ENCODE measurements at places on chromosomes 7 and 10.

DNA sequence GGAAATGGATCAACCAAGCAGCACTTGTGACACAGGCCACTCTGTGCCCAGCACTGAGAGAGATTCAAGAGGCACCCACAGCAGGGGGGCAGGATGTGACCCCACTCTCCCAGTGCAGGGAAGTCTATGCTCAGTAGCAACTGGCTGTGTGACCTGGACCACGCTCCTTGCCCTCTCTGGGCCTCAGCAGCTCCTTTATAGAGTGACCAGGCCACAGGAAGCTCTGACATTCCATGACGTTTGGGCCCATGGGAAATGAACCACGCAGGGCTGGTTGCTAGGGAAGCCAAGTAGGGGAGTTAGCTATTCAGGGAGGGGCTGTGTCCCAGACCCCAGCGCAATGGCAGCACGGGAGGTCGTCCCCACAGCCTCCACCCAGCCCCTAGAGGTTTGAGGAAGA is 232.6 kb downstream of the USP6NL start:
- DNase-seq = no peak

DNA sequence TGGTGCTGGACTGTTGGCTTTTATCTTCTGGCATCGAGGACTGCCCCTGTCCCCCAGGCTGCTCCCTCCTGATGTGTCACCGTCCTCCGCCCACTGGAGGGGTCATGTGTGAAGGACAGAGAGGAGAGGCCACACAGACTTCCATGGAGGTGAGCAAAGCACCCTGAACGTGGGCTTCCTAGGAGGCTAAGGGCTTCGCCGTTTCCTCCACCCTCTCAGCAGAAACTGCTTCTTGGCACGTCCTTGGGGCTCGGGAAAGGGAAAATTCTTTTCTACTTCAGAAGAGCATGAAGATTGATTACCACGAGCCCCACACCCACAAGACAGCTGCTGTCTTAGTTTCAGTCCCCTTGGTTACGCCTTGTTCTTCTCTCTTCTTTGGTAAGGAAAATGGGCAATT is 218.2 kb downstream of the CCDC3 start:
- DNase-seq = no peak

- no peak for DNase-seq
Observed at GRCh38 chr10:28879875-28880682, 202.8 kb downstream of the BAMBI start.

DNA sequence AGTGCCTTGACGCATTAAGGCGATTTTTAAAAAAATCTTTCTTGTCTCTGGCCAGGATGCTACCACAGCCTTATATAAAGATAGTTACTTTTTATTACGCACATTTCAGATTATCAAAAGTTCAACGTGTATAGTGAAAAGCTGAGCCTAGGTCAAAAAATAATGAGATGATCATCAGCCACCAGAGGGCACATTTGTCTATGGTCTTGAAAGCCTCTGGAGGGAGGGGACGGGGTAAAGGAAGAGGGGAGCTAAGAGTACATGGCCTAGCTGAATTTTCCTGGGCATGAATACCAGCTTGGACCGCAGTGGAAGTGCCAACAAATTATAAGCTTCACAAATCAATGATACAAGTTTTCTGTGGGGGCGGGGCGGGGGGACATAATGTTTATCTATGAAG is 285.9 kb upstream of the SMIM30 start:
- DNase-seq = no peak

GRCh38 chr7:47217570-47218360 is 364.1 kb downstream of the TNS3 start:
- DNase-seq = no peak

GRCh38 chr7:28701731-28702130 is 256.4 kb downstream of the TRIL start:
- no peak for DNase-seq

DNA sequence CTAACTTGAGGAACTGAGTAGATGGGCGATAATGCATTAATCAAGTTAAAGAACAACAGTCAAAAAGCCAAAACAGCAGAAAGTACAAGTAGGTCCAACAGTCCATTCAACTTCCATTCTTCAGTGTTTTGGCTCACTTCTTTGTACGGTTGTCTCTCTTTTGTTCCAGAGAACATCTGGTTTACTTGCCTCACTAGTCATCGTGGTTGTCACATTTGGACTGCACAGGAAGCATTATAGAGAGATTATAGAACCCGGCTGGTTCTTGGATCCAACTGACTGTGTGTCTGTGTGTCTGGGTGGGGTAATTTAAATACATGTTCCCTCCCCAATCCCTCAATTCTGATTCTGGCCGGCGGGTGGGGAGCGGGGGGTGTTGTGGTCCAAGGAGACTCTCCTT is 1.8 kb upstream of the CEP41 start:
- no peak for DNase-seq

DNA sequence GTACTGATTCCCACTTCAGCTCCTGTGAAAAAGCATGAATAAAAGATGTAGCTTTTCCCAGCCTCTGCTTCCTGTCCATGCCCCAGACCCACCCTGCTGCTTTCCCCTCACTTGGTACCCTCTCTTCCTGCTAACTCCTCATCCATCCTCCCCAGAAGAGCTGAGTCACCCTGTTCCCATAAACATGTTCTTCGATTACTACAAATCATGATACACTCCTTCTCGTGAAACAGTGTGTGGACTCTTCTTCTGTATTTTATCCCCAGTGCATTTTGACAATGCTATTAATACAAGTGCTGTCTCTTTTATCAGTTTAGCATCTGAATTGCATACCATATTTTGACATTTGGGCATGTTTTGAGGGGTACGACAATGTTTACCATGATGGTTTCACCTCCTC is 45.8 kb upstream of the SORBS1 start:
- DNase-seq = no peak

DNA sequence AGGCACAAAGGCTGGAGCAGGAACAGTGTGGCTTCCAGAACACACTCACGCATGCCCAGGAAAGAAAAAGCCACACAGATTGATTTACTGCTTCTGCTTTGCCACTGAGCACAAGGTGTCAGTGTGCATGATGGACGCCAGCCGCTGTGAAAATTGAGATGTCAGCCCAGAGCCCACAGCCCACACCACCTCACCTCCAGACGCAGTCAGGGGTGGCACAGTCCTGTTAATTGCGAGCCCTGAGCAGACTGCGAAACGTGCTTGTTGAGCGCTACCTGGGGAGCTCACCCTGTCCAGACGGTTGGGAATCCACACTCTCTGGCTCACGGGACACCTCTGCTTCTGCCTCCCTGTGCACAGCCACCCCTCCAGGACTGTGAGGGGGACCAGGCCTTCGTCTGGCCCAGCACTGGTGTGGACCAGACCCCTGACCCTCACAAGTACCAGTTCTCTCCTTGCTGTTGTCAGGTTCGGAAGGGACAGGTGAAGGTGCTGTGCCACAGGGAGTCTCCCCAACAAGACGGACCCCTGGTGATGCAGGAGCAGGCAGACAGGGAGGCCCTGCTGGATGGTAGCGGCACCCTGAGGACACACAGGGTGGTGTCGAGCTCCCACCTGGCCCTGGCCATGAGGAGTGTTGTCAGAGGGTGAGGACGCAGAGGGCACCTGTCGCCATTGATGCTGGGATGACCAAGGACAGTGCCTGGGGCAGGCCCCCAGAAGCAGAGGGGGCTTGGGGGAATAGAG is 15.3 kb downstream of the RASGEF1A start:
- no peak for DNase-seq

- DNase-seq = no peak
Observed at GRCh38 chr7:155408651-155409586, 49.0 kb upstream of the EN2 start.

- no peak for DNase-seq
Observed at GRCh38 chr10:11881477-11882417, 58.6 kb downstream of the PROSER2 start.

GRCh38 chr7:102061981-102062390 is 224.7 kb upstream of the SH2B2 start:
- DNase-seq = peak; percentile 14

DNA sequence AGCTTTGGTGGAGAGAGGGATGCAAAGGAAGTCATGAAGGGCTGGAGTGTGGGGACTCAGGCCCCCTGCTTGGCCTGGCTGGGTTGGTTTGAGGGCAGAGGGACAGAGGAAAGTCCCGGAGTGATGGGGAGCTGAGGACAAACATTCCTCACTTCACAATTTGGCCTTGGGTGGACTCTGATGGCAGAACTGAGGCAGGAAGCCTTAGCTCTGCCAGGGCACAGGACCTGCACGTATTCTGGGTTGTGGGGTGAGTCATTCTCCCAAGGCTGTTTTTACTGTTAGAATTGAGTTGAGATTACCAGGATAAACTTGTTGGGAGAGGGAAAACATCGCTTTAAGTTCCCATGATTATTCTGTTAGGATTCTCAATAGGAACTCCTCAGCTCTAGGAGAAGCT is 2.6 kb downstream of the GOLGA7B start:
- no peak for DNase-seq

DNA sequence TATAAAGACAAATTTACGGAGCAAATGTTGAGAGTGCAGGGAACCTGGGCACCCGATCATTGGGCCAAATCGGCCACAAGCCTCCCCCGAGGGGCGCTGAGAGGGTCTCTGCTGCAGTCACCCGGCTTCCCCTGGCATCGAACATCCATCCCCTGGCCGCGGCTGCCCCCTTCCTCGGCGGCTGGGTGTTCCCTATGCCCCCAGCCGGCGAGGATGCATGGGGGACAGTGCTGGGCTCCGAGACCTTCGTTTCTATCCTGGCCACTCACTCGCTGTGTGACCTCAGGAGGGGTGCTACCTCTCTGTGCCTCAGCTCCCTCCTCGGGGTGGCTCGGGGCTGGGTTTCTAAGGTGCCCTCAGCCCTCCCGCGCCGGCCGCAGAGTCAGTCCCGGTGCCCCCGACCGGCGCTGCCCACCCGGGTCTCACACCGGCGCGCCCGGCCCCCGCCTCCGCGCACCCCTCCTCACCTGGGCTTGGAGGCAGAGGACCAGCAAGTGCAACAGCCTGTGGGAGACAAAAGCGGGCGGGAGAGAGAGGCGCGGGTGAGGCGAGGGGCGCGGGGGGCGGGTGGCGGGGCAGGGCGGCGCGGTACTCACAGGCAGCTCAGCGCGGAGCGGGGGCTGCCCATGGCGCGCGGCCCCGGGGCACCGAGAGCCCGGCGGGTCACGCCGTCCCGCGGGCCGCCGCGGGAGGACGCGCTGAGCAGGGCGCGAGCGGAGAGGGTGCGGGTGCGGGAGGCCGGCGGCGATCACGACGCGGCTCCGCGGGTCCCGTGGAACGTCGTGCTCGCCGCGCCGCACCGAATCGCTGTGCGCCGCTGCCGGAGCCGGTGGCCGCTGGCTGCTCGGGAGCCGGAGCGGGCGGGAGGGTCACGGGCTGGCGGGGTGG is at the start of gene FGF8:
FGF8 (minus strand) TSS at position 842 of the 888 bp plus-strand sequence; CDS start at position 628, 214 bp downstream.
- DNase-seq = no peak

DNA sequence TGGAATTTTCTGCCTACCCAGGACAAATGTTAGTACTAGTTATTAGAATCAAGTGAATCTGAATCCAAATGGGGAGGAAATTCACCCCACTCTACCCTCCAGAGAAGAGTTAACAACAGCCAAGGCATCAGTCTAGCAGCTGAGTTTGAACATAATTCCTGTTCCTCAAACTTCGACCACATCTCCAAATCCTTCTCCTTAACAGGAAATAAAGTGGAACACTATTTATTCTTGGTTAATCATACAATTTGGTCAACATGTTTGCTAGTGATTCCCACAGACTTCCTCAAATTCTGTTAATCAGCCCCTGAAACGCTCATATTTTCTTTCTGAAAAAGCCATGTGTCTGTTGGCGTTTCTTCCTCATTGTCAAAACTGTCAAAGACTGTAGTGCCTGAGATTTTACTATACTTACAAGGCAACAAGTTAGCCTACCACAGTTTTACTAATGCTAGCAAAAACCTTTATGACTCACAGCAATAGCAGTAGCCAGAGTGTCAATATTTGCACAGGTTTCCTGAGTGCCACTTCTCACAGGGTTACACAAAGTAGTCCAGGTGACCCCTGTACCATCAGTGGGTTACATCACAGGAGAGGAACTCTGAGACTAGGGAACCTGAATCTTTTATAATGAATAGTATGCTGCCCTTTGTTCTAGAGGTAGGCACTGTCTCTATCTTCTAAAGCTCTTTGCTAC is 202.9 kb downstream of the GRM3 start:
- no peak for DNase-seq

GRCh38 chr10:62396864-62397263 is 22.7 kb downstream of the ZNF365 start:
- DNase-seq = no peak

DNA sequence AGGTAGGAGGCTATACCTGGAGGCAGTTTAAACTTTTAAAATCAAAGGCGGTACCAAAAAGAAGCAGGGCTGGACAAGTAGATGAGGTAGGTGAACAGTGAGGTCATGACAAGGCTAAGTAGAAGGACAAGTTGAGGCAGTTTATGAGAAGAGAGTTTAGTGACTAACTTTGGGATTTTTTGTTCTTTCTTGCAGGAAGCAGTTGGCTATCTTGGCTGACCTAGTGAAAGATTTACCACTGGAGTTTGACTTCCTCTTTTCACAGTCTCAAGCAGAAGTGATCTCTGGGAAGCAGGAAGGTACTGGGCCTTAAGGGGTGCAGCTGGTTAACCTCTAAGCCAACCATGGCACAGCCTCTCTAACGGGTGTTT is 26.3 kb downstream of the ENTPD7 start:
- no peak for DNase-seq

DNA sequence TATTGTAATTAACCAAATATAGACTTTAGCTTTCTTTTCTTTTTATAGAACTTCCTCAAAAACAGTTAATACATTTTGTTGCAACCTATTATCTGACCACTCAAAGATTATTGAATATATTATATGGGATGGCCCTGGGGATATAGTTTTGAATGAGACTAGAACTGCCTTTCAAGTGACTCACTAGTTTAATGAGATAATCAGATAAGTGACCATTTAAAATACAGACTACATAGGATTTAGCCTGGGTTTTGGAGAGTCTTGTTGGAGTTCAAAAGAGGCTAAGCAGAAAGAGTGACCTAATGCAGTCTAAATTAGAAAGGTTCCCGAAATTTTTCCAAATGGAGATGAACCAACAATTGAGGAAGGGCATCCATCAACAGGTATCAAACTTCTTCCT is 305.2 kb upstream of the ETV1 start:
- DNase-seq = no peak

- no peak for DNase-seq
Observed at GRCh38 chr7:42831006-42831717, 80.7 kb downstream of the C7orf25 start.

DNA sequence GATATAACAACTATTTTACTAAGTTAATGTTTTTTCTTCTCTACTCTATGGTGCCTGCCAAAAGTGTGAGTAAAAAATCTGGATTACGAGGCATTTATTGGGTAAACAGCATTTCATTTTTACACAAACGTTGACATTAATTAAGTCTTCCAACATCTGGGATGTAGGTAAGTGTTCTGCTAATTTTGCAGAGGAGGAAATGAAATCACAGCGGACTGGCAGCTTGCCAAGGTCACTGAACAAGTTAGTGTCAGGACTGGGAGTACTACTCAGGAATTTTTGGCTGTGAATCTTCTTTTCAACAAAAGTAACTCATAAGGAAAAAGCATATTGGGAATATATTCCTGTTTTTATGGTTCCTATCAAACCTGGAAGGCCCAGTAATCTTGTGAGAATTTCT is 612.1 kb upstream of the FZD8 start:
- DNase-seq = no peak

GRCh38 chr10:25604591-25604990 is 329.4 kb upstream of the MYO3A start:
- DNase-seq = no peak

Measured in activated CD4-positive, alpha-beta T cell treated with anti-CD3 and anti-CD28 coated beads, Interleukin-2, Interleukin-6, amounts not matched to agents 100 ng/mL and 50 ng/mL, durations not matched to agents 16 hours and 8 hours (primary cell).